ENCODE measurements at places on chromosomes 16 and 17. TPM values are rescaled to one million over a fixed set of nuclear protein-coding genes. Genes with fewer than 3 reads are reported as not detected.

The KRT36 gene
- not detected for total RNA-seq

The MAP3K14 gene
- 10.8 TPM for total RNA-seq

The FLYWCH1 gene
- 58.9 TPM for total RNA-seq

DNA sequence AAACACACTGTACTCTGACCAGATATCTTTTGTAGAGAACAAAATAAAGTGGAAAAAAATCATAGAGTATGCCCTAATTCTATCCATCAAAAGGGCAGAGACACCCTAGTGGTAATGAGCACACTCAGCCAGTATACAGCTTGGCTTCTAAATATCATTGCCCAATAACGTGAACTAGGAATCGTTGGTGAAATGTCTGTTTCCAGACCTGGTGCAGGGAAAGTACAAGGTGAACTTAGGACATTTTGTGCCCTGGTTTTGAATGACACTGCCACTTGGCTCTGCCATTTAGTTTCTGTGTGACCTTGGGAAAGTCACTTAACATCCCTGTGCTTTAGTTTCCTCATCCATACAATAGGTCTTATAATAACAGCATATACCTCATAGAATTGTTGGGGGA is 13.7 kb downstream of the AMFR start:
- no peak for DNase-seq

DNA sequence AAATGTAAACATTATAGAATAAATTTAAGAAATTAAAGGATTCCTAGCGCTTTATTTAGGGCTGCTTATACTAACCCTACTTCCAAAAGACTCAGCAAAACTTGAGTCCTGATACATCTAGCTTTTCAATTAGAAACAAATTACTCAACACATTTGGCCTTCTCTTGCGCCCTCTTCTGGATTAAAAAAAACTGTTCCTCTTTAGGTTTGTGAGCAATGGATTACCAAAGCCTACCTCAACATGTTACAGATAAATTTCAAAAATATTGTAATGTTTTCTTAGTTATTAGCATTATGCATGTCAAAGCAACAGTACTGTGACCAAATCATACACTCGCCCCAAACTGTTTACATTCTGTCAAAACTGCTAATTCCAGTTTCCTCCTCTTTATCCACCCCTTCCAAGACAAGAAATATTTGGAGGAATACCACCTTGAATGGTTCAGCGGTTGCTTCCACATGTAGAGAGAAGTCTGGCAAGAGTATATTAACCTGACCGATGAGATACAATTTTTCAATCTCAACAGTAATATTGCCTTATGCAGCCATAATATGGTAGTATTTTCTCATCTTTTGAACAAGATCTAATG is 2.7 kb downstream of the NUFIP2 start:
- peak; percentile 33 for DNase-seq

- no peak for DNase-seq
These were observed 53.9 kb upstream of the CRISPLD2 start for GRCh38 chr16:84765616-84766580.

- DNase-seq: no peak
These were observed 53.8 kb upstream of the MTMR4 start for GRCh38 chr17:58568044-58568799.

GRCh38 chr17:8631554-8631877 is 991 bp upstream of the MYH10 start:
- no peak for DNase-seq

- peak; percentile 60 for DNase-seq
These were observed 120.6 kb downstream of the XYLT1 start for GRCh38 chr16:17350207-17350606.

GRCh38 chr16:17433577-17434451 is 36.9 kb downstream of the XYLT1 start:
- DNase-seq: no peak

DNA sequence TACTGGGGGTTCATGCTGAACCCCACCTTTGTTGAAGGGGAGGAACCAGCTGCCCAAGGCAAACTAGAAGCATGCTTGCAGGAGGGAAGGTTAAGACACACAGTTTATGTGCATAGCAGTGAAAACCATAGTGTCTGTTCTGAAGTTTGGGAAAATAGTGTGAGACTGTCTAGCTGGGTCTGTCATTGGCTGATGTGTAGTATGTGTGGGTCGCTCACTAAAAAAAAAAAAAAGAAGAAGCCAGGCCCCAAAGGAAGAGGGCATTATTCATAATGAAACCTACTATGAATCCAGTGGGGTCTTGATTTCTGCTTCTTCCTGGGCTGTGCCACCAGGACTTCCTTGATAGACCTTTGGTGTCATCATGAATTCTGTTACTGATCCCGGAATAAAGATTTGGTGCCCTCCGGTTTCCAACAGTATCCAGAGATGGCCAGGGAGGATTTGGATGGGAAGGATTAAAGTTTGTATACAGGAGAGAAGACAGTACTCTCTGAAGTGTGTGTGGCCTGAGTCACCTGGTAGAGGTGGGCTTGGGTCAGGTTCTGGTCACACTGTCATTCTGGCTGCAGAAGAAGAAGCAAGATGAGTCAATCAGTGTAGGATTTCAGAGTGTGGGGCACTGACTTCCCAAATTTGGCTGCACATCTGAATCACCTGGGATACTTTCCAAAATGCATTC is 220.3 kb downstream of the PRKCA start:
- peak; percentile 64 for DNase-seq

GRCh38 chr17:47095268-47095667 is 93.8 kb downstream of the CDC27 start:
- peak; percentile 30 for DNase-seq

DNA sequence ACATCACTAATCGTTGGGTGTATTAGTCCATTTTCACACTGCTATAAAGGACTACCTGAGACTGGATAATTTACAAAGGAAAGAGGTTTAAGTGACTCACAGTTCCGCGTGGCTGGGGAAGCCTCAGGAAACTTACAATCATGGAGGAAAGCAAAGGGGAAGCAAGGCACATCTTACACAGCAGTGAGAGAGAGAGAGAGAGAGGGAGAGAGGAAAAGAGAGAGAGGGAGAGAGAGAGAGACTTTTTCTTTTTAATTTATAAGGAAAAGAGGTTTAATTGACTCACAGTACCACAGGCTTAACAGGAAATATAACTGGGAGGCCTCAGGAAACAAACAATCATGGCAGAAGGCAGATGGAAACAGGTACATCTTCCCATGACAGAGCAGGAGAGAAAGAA is 41.7 kb downstream of the CNGB1 start:
- DNase-seq: no peak

DNA sequence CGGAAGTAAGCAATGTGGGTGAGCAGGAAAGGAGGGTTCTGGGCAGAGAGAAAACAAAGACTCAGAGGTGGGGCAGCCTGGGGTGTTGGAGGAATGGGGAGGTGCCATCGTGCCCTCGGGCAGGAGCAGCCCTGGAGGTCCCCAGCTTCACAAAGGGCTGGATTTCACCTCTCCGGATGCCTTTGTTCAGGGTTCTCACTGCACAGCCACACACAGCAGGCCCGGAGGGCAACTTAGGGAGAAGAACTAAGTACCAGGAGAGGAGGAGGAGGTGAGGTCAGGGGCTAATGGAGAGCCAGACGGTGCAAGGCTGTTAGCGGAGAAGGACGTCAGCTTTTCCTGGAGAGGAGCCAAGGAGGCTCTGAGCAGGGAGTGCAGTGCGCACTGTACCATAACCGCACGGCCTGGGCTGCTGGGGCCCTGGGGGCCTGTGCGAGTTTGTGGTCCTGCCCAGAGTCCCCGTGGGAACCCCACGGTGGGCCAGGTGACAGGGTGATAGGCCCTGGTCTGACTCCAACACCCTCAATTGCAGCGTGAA is 9.3 kb downstream of the ARRB2 start:
- DNase-seq: no peak

GRCh38 chr17:63675607-63676546 is 24.0 kb downstream of the LIMD2 start:
- DNase-seq: peak; percentile 84

DNA sequence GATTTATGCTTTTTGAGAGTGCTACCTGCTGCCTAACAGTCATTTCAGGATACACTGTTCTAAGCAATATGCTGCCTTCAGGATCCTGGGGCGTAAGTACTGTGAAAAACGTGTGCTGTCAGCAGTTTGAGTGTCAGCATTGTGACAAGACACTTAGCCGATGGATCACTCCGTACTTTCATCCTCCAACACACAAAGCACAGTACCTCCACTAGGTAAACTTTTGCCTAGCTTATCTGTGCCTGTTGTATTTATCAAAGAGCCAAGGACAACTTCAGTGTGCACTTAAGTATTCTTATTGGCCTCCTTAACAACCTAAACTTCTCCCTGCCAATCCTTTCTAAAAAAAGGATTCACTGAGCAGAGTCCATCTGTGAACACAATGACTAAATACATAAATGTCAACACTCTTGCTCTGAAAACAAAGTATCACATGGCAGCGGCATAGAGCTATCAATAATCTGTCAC is 33.8 kb upstream of the PHLPP2 start:
- DNase-seq: no peak

All from astrocyte (in vitro differentiated cells and primary cell).